ENCODE measurements at places on chromosomes 4 and X. TPM values are rescaled to one million over a fixed set of nuclear protein-coding genes. Genes with fewer than 3 reads are reported as not detected.

The GAGE13 gene
- not detected for total RNA-seq

The JADE1 gene
- total RNA-seq, result 33.5 TPM

The VSIG1 gene
- total RNA-seq, result 0.45 TPM

The TCEAL8 gene
- 51.7 TPM for total RNA-seq

The NAT8L gene
- total RNA-seq, result 9.2 TPM

The POU3F4 gene
- 6.8 TPM for total RNA-seq

The GDPD2 gene
- 7.7 TPM for total RNA-seq

The DCAF4L1 gene
- 0.18 TPM for total RNA-seq

The TCEAL4 gene
- 30.8 TPM for total RNA-seq

The FAM133A gene
- total RNA-seq, result 1.7 TPM

The GAR1 gene
- 4.8 TPM for total RNA-seq

The SERTM2 gene
- total RNA-seq, result not detected

The PDE5A gene
- total RNA-seq, result 48.7 TPM

The AMELX gene
- not detected for total RNA-seq

The GLRA2 gene
- total RNA-seq, result 44.4 TPM

The MAGED1 gene
- 84.2 TPM for total RNA-seq

The DAPP1 gene
- 0.73 TPM for total RNA-seq

The RAB40AL gene
- total RNA-seq, result 1.5 TPM

The MGARP gene
- 0.73 TPM for total RNA-seq

The CXXC4 gene
- total RNA-seq, result 14.8 TPM

The CFAP99 gene
- 0.45 TPM for total RNA-seq
